ENCODE measurements at places on chromosomes 2 and 18.

GRCh38 chr2:32773448-32773808, 145.6 kb downstream of the TTC27 start:
- no peak for DNase-seq

- DNase-seq: no peak
Measured at GRCh38 chr18:47334966-47335365, 83.5 kb upstream of the SKOR2 start.

- DNase-seq: no peak
Measured at GRCh38 chr2:206555721-206556120, 86.6 kb upstream of the FAM237A start.

GRCh38 chr2:10086950-10087349, 6.7 kb upstream of the CYS1 start:
- DNase-seq: no peak

- DNase-seq: peak; percentile 57
Measured at GRCh38 chr2:233329489-233330135, 22.0 kb downstream of the SAG start.

DNA sequence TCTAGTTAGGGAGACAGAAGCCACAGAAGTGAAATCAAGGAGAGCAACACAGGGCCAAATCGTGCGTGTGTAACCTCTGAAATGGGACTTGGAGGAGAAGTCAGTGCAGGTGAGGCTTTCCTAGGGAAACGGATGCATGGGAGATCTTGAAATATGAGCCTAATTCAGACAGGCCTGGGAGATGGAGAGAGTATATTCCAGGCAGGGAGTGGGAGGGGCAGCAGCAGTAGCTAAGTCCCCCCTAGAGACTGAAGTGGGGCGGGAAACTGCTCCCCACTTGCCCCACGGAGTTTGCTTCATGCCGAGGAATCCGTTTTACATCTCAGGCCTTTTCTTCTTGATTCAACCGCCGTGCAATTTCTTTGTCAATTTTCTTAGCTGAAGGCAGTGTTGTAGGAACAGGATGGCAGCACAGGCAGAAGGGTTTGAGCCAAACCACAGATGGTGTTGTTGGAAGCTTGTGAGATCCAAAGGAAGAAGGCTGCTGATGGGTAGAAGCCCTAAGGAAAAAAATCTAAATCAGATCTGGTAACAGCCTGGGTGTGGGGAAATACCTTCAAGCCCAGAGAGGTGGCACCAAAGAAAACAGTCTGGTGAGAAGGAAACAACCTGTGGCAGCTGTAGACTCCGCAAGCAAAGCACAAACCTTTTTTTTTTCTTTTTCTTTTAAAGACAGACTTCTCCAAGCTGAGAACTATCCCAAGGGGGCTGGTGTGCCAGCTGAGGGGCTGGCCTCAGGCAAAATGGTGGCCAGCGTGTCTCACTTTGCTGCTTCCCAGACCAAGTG, 40.2 kb downstream of the EPAS1 start:
- no peak for DNase-seq

- DNase-seq: no peak
Measured at GRCh38 chr2:40470822-40471813, 19.2 kb upstream of the SLC8A1 start.

GRCh38 chr2:224722770-224723169, 6.6 kb upstream of the CCDC195 start:
- peak; percentile 13 for DNase-seq

- peak; percentile 21 for DNase-seq
Measured at GRCh38 chr2:29841386-29842004, 79.9 kb downstream of the ALK start.

- DNase-seq: peak; percentile 53
Measured at GRCh38 chr2:152036611-152037469, 62.0 kb downstream of the CACNB4 start.

DNA sequence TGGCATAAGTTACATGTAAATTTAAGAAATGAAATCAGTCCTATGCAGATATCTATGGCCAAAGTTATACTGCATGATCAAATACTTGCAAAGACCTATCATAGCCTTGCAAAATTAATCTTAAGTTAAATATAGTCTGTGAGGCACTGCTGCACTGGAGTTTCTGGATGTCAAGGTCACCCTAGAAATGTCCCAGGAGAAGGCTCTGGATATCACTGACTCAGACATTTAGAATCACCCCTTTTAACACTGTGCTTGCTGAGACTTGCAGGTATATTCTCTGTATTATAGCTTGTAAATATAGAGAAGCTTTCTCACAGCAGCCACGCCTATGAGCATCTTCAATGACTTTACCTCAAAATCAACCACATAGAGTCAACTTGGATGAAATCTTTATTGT, 51.5 kb downstream of the ETAA1 start:
- DNase-seq: no peak

DNA sequence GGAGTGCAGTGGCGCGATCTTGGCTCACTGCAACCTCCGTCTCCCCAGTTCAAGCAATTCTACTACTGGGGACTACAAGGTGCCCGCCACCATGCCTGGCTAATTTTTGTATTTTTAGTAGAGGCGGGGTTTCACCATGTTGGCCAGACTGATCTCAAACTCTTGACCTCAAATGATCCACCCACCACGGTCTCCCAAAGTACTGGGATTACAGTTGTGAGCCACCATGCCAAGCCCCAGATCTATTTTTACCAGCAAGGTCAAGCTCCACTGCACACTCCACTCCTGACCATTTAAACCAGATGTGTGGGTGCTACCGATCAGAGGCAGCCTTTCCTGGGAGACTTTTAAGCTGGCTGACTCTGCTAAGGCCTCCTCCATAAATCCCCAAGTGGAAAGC, 67.5 kb upstream of the CD226 start:
- no peak for DNase-seq

GRCh38 chr2:119485336-119486110, 38.8 kb downstream of the SCTR start:
- no peak for DNase-seq

DNA sequence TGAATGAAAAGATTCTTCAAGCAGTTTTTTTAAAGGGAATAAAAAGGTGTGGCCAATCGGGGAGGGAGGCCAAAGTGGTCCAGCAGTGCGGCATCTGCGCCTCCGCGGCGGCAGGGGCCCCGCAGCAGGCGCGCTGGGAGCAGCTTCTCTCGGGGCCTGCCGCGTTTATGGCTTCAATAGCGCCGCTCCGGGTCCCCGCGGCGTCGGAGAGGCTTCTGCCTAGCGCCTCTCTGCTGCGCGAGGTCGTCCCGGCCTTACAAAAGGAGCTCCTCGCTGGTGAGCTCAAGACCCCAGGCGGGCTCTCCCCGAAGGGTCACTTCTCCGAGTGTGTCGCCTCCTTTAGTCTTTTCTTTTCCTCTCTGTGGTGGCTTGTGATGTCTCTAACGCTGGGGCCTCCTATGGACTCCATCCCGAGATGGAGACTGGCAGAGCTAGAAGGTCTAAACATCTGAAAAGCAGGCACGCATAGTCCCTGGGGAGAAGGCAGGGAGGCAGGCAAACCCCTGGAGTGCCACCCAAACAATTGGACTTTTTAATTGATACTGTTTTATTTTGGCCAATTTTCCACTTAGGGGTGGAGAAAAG, 67.1 kb downstream of the SUMO1 start:
- peak; percentile 33 for DNase-seq

DNA sequence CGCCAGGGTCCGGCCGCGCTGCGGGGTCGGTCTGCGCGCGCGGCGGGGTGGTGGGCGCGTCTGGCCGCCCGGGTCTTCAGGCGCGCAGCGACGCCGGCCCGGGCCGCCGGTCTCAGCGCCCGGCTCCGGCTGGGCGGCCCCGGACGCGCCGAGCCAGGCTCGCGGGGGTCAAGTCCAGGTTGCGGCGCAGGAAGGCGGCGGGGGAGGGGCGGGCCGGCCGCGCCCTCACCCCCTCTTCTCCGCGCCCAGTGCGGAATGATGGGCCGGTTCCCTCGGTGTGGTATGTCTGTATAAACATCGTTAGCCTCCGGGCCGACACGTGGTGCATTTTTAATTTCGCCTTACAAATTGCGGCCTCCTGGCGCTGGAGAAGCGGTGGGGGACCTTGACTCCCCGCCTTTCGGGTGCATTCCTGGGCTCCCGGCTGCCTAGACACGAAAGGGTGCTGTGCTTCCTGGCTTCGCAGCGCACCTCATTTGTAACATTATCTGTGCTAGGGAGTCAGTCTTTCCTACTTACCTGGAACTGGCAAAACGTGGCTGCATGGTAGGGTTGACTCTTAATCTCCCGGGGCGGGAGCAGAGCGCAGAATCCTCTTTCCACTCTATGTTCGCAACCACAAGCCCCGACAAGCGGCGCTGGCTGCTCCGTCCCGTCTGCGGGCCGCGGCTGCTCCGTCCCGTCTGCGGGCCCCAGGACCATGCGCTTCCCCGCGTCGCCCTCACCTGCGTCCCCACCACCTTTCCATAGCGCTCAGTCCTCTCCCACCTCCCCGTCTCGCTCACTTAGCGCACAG, 69.0 kb downstream of the CTAGE1 start:
- DNase-seq: no peak

DNA sequence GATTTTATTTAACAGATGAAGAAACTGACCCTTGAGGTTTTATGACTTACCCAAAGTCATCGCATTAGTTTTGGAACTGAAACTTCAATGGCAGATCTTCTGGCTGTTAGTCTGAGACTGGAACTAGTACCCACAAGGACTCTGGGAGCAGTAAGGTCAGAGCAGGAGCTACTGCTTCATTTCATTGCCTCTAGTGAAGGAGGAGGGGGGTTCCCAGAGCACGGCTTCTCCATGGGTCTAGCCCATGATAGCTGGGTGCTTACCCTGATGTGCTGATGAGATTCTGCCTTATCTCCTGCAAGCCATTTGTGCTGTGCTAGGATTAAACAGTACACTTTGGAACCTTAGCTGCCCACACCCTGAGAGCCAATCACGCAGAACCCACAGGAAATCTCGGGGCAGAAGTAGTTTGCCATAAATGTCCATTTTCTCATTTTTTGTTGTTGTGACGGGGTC, 5.4 kb upstream of the RNASEH1 start:
- no peak for DNase-seq

- no peak for DNase-seq
Measured at GRCh38 chr2:160522951-160523710, 29.5 kb upstream of the RBMS1 start.

GRCh38 chr2:187917535-187917934, 363.3 kb upstream of the TFPI start:
- DNase-seq: no peak

- no peak for DNase-seq
Measured at GRCh38 chr2:207110715-207111114, 55.0 kb downstream of the KLF7 start.

DNA sequence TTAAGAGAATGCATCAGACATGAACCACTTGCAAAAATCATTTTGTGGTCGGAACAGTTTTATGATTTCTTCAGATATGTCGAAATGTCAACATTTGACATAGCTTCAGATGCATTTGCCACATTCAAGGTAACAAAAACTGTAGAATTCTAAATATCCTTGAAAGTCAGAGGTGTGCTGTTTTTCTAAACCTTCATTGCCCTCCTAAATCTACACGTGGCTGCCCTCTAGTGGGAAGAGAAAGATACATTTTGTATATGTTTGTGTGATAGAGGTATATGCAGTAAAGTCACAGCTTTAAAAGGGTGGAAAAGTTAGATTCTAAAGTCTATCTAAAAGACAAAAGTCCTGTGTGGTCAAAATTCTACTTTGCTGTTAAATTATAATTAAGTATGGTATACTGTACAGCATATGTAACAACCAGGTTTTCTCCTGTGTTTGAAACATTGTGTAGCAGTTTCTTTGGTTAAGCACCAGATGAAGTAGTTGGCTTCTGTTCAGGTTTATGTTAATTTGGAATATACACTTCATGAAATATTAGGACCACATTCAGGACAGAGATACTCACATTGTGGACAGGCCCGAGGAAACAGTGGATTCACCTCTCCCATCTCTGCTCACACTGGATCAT, 65.9 kb upstream of the ITM2C start:
- DNase-seq: peak; percentile 15

DNA sequence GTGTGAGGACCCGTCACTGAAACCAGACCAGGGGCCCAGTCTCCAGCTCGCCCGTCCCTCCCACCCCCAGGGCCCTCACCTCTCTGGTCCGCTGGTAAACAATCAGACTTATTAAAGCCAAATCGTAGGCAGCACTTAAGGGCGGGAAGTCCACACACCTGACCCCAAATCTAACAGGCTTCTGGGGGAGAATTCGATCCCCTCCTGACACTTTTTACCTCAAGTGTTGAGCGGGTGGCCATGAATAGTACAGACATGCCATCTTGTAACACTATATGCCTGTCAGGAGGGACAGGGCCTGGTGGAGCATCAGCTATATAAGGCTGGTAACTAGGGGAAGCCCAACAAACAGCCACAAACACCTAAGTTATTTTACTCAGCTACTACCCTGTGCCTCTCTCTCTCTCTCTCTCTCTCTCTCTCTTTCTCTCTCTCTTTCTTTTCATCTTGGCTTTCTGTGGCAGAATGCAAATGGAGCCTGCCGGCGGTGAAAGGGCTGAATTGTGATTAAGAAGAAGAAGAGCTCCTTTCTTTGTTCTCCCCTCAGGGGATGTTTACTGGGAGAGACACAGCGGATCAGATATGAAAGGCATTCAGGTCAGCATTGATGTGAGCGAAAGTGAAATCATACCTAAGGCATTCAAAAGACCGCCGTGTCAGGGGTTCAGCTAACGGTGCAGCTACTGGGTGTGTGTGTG, 9.5 kb downstream of the ZEB2 start:
- DNase-seq: no peak

GRCh38 chr2:100603948-100604633, 41.3 kb downstream of the PDCL3 start:
- DNase-seq: no peak

DNA sequence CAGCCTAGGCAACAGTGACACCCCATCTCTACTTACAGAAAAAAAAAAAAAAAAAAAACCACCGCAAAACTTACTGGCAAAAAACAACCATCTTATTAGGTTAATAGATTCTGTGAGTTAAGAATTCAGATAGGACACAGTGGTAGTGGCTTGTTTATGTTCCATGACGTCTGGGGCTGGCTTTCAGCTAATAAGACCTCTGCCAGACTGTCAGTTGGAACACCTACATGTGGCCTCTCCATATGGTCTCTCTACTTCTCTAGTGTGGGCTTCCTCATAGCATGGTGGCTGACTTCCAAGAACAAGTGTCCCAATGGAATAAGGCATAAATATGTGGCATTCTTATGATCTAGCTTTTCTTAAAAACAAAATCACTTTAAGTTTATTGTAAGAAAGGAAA, 94.0 kb upstream of the OTX1 start:
- no peak for DNase-seq

GRCh38 chr2:33126958-33127357, 180.2 kb downstream of the LTBP1 start:
- no peak for DNase-seq

DNA sequence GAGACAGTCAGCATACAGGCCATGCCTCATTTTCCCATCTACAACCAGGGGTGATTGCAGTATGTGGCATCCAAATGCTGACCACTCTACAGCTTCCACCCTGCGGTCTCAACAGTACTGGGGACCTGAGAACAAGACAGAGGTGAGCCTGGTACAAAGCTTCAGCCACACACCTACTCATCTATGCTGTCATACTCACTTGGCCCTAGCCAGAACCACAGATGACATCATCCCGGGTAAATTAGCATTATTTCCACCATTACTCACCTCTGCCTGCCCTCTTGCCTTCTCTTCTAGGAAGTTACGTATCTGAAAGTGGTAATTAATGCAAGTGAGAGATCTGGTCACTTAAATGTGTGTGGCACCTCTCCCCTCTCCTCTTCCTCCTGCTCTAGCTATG, 208.2 kb upstream of the ARL4C start:
- no peak for DNase-seq

GRCh38 chr2:96852667-96853066, 5.1 kb downstream of the ANKRD39 start:
- no peak for DNase-seq

GRCh38 chr2:191051825-191052778, 38.1 kb upstream of the STAT1 start:
- peak; percentile 37 for DNase-seq

- DNase-seq: peak; percentile 5
Measured at GRCh38 chr18:38427234-38427633, 861.6 kb upstream of the CELF4 start.

Data from NCI-H1092 treated with DMSO at 0.1 percent for 48 hours (cell line).